ENCODE measurements at places on chromosomes 2 and 18.

DNA sequence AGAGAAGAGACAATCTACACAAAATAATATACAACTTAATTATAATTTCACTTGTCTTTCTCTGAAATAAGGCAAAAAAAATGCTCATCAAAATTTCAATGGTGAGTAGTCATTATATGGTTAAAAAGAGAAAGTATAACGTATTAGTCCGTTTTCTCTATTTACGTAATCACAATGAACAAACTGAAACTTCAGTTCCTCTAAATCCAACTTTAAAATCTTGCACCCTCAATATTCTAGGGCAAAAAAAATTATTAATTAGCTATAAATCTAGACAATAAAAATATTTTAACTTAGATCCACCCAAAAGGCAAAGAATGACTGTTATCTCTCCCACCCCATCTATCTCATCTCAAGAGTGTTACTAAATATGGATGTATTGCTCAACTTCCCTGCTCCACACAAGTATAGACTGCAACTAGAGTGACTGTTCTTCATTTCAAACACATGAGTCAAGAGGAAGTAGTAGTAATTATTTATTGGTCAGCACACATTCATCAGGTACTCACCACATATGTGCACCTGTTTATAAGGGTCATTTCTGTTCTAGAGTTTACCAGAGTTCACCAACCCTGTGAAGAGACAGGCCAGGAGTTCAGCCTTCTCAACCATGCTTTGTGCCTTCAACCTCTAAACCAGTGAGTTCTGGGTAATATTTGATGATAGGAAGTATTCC lies 36.4 kb downstream of the STK39 start:
- DNase-seq: no peak

DNA sequence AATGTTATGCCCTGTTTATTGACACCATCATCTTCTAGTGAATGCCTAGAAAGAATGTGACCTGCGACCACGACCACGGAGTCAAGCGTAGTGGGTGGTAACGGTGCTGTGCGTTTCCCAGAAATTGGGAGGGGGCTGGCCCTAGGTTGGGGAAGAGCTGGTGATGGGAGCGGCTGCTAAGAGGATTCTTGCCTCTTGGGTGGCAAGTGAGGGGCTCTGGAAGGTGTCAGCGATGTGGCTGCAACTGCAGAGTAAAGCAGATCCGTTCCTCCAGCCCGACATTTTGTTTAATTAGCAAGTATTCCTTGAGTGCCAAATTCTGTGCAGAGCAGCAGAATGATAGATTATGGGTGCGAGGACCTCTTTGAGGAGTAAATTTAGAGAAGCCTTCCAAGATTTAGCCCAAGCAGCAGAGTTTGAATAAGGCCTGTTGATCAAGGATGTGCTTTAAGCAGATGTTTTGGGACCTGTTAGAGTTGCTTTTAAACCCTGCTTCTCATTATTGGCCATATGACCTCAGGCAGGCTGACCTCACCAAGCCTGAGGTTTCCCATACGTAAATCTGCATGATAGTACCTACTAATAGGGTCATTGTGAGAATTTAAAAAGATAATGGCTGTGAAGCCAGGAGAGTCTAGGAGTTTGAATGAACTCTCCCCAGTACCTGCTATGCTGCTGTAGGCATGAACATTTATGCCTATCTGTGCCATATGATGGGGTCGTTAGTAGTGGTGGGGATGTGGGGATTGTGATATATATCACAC lies 287.7 kb downstream of the PTGR3 start:
- DNase-seq: no peak

- DNase-seq: no peak
Measured at GRCh38 chr2:168757223-168757622, 45.2 kb upstream of the NOSTRIN start.

GRCh38 chr2:152407204-152407721 lies 72.3 kb downstream of the FMNL2 start:
- DNase-seq: peak; percentile 37

- no peak for DNase-seq
Measured at GRCh38 chr2:39724828-39725144, 54.3 kb downstream of the THUMPD2 start.

DNA sequence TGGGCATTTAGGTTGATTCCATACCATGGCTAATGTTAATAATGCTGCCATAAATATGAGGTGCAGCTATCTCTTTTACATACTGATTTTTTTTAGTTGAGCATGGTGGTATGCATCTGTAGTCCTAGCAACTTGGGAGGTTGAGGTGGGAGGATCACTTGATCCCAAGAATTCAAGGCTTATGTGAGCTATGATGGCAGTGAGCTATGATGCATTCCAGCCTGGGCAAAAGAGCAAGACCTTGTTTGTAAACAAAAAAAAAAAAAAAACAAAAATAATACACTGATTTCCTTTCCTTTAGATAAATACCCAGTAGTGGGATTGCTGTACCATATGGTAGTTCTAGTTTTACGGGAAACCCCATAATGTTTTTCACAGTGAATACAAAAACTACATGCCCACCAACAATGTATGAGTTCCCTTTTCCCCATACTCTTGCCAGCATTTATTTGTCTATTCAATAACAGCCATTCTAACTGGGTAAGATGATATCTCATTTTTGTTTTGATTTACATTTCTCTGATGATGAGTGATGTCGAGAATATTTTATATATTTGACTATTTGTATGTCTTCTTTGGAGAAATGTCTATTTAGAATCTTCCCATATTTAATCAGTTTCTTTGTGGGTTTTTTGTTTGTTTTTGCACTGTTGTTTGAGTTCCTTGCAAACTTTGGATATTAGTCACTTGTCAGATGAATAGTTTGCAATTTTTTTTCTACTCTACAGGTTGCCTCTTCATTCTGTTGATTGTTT lies 281.0 kb upstream of the KYNU start:
- no peak for DNase-seq

GRCh38 chr2:167100506-167100905 lies 212.2 kb downstream of the XIRP2 start:
- DNase-seq: no peak

DNA sequence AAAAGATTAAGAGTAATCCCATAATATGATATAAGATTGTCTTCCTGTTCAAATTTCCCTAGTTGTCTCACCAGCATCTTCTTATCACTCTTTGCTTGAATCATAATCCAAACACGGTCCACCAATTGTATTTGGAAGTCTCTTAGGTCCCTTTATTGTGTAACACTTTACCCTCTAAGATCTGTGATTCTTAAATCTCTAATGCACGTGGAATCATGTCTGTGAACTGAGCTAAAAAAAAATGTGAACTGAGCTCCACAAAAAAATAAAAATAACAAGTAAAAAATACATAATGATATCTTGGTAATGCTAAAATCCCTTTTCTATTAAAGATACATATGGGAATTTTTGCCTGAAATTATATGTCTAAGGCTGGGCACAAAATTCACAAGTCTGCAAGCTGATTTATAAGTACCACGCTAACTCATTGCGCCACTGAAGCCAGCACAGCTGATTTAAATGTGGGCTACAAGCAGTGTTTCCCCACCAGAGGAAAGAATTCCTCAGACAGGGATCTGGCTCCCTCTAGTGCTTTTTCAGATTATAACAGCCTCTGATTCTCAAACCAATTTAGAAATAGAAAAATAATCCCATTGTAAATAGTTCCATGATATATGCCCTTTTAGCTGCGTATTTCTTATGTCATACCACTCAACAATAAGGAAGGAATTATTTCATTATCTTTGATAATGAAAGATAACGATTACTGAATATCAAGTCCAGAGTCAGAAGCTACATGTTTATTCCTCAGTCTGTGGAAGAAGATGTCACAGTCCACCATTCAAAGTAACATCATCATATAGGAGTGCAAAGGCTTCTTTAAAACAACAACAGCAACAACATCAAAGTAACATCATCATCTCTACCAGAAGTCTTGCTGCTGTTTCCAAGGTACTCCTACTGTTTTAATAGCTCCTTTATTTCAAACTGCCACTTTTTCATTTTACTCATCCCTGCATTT lies 22.9 kb downstream of the RBM43 start:
- DNase-seq: peak; percentile 77

DNA sequence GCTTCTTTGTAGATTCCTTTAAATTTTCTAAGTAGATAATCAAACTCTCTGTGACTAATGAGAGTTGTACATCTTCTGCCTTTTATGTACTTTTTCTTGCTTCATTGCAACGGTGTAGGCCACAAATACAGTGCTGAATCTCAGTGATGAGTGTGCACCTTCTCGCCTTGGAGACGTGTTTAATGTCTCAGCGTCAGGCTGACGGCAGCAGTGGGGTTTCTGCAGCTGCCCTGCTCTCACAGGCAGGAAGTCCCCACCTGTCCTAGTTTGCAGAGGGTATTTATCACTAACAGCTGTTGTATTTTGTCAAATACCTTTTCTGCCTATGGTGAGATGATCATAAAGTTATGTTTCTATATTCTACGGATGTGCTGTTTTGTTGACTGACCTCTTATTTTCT lies 13.3 kb downstream of the AGXT start:
- no peak for DNase-seq

GRCh38 chr2:233331536-233331935 lies 22.8 kb upstream of the DGKD start:
- peak; percentile 81 for DNase-seq

DNA sequence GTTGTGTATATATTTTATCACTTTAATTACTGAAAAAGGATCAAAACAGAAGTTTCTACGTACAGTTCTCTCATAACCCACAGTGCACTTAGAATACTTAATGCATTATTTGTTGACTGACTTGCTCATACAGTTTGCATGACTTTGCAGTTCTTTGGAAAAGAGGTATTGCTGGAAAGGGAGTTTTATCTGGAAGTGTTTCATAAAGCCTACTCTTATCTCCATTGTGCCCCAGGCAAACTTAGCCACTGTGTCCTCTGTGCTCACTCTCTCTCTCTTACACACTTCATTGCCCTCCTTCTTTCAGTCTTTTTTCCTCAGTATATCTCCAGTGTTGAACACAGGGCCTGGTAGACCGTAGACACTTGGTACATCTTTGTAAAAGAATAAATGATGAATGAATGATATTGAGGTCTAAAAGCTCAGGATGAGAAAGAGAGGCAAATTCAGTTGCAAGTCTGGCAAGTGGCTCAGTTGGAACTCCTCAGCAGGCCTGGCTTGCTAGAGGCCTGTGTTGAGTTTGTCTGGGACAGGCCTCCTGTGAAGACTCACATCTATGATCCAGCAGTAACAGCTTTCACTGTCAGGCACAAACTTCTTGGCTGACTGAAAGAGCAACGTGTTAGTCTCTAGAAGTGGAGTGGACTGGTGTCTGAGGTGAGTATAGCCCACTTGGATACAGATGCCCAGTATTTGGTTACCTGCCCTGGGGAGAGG lies 56.1 kb downstream of the SETBP1 start:
- DNase-seq: no peak

DNA sequence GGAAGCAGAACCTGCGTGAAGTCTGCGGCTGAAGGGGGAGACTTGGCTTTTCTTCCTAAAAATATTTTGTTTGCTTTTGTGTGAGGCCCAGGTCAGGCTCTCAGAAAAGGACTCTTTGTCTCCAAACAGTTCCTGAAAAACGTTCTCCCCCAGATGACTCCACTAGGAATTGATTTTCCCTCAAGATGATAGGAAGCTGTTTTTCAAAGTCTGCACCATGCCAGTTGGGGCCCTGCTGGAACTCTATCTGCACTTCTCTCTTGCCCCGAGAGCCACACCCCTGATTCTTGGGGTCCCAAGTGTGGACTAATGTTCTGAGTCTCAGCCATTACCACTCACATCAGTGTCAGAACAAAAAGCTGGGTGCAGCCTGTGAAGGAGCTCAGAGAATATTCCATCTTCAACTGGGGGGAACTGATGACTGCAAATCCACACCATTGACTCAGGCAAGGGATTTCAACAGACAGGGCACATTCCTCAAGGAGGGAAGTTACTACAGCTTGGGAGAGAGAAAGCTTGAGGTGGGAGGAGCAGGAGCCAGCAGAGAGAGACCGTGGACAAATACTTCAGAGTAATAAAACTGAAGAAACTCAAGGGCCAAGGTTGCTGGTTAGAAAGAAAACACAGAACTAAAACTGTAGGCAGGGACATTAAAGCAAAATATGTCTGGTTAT lies 768.3 kb downstream of the RNF144A start:
- no peak for DNase-seq

DNA sequence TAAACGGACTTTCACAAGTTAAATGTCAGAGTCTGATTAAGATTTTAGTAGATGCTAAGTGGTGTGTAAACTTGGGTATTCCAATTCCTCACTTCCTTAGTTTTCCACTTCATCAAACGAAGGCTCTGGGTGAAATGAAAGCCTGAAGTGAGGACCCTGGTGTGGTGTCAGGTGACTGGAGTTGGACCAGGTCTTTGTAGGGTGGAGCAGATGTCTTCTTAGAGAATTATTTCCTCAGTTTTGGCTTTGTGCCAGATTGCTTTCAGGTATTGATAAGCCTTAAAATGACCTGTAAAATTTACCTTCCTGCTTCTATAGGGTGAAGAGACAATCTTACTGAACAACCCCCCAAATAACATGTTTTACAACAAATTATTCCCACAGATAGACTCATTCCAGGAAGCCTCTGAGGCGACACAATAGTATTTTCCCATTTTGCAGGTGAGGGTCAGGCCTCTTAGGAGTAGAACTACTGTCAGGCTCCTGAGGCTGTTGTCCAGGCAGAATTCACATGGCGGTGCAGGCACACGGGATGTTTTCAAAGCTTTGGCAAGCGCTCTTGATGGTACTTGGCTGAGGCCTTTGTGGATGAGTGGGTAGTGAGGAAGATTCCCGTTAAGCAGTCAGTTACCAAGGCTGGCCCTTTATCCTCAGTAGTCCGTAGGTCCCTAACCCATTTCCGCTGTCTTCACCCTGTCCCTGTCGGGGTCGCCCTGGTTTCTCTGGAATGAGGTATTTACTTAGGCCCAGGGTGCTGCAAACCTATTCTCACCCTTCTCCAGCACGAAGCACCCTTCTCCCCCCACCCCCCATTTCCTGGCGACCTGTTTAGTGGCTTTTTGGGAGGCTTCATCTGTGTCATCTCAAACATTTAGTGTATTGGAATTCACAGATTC lies 6.6 kb downstream of the RPS7 start:
- no peak for DNase-seq

DNA sequence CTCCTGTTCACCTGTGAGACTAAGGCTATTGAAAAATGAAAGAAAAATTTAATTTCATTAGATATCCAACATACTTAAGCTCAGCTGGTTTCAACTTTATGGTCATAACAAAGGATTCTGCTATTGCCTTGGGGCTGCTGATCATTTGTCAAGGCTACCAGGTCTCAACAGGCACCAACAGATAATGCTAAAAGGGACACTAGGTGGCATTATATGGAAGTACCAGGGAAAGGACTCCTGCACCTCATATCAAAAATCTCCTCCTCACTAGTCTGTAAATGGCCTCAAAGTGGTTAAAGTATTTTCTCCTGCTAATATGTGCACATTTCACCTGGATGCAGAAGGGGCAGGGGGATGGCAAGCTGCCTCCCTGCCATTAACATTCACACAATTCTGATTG lies 167.9 kb upstream of the REG3A start:
- no peak for DNase-seq

DNA sequence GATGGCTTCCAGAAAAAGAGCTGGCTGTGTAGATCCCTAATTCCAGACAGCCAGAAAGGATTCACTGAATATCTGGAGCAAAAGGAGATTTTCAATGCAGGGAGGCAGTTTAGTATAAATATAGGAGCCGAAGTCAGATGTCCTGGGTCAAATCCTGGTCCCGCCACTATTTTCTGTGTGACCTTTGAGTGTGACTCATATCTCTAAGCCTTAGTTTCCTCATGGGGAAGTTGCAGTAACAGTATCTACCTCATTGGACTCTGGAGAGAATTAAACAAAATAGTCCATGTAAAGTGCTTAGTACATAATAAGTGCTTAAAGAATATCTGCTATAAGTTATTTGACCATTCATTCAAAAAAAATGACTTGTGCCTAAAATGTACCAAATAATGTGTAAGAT lies 52.1 kb upstream of the ITGA6 start:
- DNase-seq: no peak

All from femur (tissue), 1 donor.